ENCODE measurements at places on chromosomes 1 and 21.
A peak's percentile ranks its signal among the peaks of the same experiment; 100 is the strongest.

GRCh38 chr1:20071416-20071815 is 1.4 kb downstream of the PLA2G5 start:
- DNase-seq, result no peak

DNA sequence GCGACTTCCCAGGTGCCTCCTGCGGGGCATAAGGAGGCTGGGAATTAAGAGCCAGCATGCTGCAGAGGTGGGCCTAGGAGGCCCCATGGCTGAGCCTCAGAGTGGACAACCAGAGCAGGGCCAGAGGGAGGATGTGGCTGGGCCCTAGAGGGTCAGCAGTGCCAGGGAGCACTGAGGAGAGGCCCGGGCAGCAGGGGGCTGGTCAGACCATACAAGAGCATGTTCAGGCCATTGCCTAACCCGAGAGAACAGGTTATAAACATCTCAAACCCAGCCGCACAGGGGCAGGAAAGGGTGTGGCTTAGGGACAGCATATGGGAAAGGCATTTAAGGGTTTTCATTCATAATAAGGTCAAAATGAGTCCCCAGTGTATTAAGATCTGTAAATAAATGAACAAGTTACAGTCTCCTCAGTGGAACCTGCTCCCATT is 51.1 kb downstream of the IER5 start:
- no peak for DNase-seq

DNA sequence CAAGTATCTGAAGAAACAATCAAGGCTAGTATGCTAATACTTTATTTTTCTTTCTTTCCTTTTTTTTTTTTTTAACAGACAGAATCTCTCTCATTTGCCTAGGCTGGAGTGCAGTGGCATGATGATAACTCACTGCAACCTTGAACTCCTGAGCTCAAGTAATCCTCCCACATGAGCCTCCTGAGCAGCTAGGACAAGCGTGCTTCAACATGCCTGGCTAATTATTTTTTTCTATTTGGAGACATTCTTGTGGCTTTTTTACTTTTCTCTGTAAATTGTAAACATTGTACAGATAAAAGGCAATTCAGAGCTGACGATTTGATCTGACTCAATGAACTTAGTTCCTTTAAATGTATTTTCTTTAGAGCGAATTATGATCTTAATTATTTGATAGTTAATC is 41.4 kb downstream of the CCDC18 start:
- no peak for DNase-seq

DNA sequence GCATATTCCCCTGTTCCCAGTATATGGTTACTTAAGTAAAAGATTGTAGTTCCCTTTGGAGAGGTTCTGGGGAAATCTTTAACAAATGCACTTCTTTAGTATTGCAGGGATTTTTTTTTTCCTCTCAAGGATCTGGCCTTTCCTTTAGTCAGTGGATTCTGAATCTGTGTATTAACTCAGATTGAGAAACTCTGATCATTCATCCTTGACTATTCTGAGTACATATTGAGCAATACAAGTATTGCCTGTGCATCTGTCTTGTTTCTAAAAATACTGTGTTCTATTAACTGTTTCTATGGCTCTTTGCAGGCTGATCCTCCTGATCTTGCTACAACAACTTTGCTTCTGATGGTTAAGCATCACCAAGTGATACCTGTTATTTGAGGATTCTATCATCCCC is 67.8 kb upstream of the FGGY start:
- DNase-seq, result no peak

GRCh38 chr1:170085091-170085490 is 10.6 kb upstream of the KIFAP3 start:
- no peak for DNase-seq

GRCh38 chr1:117416004-117416403 is 48.8 kb downstream of the MAN1A2 start:
- DNase-seq, result no peak

GRCh38 chr1:63967901-63968300 is 194.1 kb downstream of the ROR1 start:
- DNase-seq, result no peak

GRCh38 chr1:164137273-164137925 is 421.6 kb upstream of the PBX1 start:
- DNase-seq, result no peak

DNA sequence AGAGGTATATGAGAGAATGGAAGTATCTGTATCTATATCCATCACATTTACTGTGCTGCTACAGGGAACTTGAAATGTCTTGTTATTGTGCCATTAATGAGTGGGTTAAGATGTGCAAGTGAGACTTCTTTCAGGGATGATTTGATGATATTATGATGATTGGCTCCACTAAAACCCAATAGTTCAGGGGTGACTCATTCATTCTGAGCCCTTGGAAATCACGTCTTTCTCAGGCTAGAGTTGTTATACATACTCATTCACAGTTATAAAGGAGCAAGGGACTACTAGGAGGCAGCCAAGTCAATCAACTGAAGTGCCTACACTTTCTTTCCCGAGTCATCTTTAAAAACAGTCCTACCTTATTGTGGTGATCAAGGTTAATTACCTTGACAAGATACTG is 1109.8 kb upstream of the B3GALT2 start:
- DNase-seq, result no peak

- DNase-seq, result no peak
These were observed 70.0 kb upstream of the PTGS2 start for GRCh38 chr1:186750257-186750656.

- no peak for DNase-seq
These were observed 18.2 kb upstream of the LAMTOR5 start for GRCh38 chr1:110425612-110426152.

GRCh38 chr1:203622486-203622885 is 4.1 kb upstream of the ATP2B4 start:
- no peak for DNase-seq

GRCh38 chr1:116465477-116465844 is 92.4 kb downstream of the ATP1A1 start:
- no peak for DNase-seq

GRCh38 chr1:117818456-117818855 is 111.0 kb downstream of the GDAP2 start:
- DNase-seq, result no peak

- DNase-seq, result peak; percentile 19
These were observed 39.5 kb downstream of the TOR3A start for GRCh38 chr1:179121159-179121938.

GRCh38 chr1:93853940-93854339 is 25.1 kb downstream of the DNTTIP2 start:
- DNase-seq, result no peak

- no peak for DNase-seq
These were observed 115.0 kb downstream of the SYF2 start for GRCh38 chr1:25117233-25117823.

DNA sequence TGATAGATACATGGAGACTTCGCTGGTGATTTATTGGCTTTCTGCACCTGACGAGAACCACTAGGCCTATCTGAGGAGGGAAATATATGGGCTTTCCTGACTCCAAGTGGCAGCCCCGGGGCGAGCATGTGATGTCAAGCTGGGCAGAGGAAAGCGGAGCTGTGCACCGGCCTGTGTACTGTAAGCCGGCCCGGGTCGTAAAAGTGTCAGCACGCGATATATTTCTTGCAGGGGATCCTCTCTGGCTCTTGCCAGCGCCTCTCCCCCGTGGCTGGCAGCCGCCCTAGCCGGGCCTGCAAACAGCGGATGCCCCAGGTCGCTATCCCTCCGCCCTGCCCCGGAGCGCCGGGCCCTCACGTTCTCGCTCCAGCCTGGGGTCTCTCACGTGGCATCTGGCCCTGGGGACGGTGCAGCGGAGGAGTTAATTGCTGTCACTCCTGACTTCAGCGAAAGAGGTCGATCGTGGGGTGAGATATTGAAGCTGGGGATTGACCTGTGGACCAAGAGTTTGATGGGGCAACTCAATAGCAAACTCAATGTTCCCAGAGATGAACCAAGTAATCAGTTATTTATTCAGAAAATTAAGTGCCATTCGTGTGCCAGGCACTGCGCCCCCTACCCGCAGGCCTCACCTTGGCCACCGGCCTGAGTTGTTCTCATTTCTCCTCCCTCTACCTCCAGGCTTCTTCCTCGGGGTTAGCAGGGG is 41.0 kb upstream of the HAO2 start:
- DNase-seq, result no peak

GRCh38 chr21:33451634-33452071 is 28.1 kb downstream of the TMEM50B start:
- no peak for DNase-seq

DNA sequence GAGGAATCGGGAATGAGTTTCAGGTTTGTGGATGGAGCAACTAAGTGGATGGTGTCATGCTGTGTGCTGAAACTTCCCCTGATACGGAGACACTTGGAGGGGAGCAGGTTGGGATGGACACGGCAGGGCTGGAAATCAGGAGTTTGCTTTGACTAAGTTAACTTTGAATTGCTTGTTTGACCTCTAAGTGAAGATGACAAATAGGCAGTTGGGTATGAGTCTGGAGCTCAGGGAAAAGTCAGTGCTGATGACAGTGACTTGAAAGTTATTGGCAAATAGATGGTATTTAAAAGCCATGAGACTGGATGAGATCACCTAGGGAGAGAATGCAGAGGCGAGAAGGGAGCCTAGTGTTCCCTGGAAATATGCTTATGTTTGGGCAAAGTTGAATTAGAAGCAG is 12.8 kb upstream of the ZSCAN20 start:
- no peak for DNase-seq

- DNase-seq, result no peak
These were observed 8.2 kb upstream of the LAPTM5 start for GRCh38 chr1:30765556-30766434.

GRCh38 chr1:228316589-228317387 is 89.8 kb downstream of the TRIM11 start:
- DNase-seq, result no peak

- no peak for DNase-seq
These were observed 11.0 kb downstream of the MTARC2 start for GRCh38 chr1:220759147-220759546.

DNA sequence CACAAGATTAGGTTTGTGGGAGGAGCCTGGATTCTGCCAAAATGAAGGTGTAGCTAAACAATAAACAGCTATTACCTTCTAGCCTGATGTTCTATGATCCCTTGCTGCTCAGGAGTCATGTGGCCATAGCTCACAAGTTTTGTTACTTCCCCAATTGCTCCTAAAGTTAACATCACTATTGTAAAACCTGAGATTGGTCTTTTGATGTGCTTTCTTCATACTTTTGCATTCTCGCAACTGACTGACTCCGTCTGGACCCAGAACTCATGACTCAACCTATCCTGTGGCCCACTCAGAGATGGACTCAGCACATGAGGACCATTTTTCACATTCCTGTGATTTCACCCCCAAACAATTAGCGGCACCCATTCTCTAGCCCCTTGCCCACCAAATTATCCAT is 69.1 kb downstream of the PTGS2 start:
- DNase-seq, result no peak

- no peak for DNase-seq
These were observed 528.6 kb downstream of the LTN1 start for GRCh38 chr21:28464095-28464494.

GRCh38 chr1:89938171-89939055 is 56.5 kb upstream of the ZNF326 start:
- no peak for DNase-seq

DNA sequence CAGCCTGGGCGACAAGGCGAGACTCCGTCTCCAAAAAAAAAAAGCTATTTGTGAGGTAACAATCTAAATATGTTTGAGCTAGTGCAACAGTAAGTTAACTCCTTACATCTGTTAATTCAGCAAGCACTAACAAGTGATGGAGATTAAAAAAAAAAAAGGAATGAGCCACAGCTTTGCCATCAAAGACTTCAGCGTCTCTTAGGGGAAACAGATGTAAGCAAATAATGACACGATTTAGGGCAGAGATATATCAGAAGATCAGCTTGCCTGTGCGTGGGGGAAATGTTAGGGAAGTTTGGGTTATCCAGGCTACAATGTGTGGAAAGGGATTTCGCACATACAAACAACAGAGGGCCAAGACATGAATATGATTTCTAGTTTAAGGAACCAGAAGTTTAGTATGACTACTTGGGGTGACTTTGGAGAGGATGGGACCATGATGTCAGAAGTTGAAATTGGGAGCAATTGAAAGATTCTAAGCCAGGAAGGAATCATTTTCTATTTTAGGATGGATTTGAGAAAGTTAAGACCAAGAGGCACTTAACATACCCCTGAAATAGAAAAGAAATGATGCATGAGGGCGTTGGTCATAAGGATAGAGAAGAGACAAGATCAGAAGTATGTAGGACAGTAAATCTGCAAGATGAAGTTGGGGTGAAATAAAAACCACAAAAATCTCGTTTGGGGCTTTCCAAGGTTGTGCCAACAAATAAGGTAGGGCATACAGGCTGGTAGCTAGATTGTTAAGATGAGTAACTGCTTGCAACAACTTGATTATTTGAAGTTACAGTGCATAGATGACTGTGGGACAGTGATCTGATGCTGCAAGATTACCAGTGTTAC is 2.4 kb upstream of the BRWD1 start:
- DNase-seq, result no peak

GRCh38 chr1:224300346-224300745 is 29.6 kb downstream of the NVL start:
- DNase-seq, result no peak

DNA sequence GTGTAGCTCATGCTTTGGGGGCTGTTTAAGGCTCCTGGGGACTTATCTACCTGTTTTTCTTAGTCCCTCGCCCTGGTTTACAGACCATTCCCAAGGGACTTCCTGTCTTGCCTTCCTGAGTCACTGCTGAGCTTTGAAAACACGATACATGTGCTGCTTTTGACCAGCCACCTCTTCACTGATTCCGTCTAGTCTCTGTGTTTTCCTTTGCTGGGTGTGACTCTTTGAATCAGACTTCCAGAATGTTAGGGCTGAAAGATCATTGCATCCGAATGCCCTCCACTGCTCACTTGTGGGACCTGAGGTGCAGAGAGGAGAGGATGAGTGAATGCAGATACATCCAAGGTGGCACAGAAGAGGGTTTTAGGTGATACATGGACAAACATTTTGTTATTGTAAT is 35.4 kb upstream of the CITED4 start:
- DNase-seq, result no peak

DNA sequence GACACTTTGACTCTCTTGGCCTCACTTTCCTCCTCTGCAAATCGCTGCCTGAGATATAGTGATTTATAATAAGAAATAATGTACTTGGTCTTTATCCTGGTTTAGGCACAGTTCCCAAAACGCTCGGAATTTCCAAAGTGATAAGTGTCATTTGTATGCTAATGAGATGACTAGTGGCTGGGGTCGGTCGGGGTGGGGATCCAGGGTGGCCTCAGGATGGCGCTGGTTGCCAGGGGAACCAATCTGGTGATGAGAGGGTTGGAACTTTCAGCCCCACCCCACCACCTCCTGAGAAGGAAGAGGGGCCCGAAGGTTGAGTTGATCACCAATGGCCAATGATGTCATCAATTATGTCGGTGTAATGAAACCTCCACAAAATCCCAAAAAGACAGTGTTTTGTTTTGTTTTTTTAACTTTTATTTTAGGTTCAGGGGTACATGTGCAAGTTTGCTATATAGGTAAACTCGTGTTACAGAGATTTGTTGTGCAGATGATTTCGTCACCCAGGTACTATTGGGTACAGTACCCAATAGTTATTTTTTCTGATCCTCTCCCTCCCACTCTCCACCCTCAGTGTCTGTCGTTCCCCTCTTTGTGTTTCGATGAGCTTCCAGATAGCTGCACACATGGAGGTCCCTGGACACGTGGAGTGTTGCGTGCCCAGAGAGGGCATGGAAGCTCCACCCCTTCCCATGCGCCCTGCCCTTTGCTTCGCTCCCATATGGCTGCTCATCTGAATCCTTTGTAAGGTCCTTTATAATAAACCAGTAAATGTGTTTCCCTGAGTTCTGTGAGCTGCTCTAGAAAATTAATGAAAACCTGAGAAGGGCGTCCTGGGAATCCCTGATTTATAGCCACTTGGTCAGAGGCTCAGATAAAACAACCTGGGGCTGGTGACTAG is 97.2 kb downstream of the KCNN3 start:
- no peak for DNase-seq

Data from T-helper 9 cell (primary cell).